ENCODE measurements at places on chromosomes 3 and 15.
A peak's percentile ranks its signal among the peaks of the same experiment; 100 is the strongest.

DNA sequence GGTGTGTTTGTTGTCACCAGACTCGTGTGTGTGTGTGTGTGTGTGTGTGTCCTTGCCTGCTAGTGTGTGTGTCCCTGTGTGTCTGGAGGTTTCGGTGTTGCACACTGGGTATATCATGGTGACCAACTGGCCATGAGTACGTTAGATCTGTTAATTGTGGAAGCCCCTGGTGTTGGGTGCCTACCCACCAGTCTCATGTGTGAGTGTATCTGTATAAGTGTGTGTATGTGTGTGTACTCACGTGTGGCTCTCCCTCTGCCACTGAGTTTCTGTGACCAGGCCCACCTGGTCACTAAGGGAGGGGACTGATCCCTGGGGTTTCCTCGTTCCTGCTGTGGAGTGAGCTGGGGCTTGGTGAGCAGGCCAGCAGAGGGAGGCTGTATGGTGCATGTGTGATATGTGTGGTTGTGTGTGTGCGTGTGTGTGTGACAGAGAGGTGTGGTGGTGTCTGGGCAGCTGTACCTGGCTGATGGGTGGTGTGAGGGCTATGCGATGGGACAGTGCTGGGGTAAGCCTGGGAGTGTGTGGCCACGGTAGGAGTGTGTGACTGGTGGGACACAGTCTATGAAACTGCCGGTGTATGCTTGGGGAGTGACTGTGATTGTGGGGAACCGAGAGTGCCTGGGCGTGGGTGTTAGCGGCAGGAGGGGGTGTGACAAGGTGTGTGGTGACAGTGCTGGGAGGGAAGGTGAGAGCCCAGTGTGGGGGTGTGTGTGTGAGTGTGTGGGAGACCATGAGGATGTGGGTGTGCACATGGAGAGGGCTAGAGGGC, 1.8 kb downstream of the PRKCD start:
- no peak for DNase-seq

DNA sequence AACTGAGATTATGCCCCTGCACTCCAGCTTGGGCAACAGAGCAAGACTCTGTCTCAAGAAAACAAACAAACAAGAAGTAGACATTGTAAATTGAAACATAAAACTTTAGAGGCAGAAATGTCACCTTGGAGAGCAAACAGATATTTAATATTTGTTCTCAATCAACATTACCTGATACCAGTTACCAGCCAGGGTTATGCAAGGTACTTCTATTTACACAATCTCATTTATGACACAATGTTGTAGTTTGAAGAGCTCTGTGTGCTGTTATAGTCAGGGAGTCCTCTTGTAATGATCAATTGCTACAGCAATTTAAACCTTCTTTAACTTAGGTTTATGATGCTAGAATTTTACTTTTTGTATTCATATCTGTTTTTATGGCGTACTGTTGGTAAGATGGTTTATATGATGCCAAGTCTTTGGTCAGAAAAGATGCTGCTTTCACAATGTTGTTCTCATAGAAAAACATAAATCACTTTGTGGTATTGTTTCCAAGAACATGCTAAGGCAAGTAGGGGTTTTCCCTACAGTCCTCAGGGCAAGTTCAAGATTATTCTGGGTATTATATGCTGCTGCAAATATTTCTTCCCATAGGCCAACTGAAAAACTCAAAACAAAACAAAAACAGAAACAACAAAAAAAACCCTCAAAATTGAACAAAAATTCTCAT, 173.5 kb downstream of the TNIK start:
- DNase-seq = no peak

GRCh38 chr15:96367311-96368200, 37.1 kb downstream of the NR2F2 start:
- no peak for DNase-seq

DNA sequence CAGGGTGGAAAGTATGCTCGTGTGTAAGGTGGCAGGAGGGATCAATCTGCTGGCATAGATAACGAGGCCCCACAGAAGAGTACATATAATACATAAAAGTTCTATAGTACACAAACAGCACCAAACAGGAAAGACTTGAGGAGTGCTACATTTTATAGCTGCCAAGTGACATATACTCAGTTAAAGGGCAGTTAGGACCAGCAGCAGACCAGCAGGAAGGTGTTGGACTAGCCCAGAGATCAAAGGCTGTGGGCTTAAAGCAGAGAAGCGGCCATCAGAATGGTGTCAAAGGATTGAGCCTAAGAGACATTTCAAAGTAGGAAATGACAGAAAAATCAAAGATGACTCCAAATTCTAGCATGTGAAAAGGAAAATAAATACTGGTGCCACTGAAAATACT, 34.5 kb downstream of the SFMBT1 start:
- DNase-seq = no peak

- DNase-seq = peak; percentile 25
These were observed 227.4 kb upstream of the AZI2 start for GRCh38 chr3:28575746-28576613.

- DNase-seq = no peak
These were observed 7.7 kb upstream of the SEMA3F start for GRCh38 chr3:50147447-50147846.

- DNase-seq = no peak
These were observed 7.8 kb downstream of the DLL4 start for GRCh38 chr15:40936709-40937666.

GRCh38 chr3:161349529-161350312, 21.6 kb downstream of the SPTSSB start:
- no peak for DNase-seq

DNA sequence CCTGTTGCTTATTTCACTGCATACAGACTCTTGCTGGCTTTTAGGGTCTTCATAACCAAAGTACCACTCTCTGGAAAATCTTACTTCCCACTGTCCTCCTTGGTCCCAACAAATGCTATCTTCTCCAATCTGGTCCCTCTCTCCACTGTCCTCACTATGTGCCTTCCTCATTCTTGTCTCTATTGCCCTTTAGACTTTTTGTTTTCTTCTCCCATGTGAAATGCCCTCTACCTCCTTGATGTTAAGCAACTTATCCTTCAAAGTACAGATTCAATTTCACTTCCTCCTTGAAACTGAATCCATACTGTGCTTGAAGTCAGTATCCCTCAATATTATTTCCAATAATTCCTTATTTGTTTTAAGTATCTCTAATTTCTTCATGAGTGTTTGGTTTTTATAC, 60.8 kb downstream of the CGGBP1 start:
- DNase-seq = no peak

DNA sequence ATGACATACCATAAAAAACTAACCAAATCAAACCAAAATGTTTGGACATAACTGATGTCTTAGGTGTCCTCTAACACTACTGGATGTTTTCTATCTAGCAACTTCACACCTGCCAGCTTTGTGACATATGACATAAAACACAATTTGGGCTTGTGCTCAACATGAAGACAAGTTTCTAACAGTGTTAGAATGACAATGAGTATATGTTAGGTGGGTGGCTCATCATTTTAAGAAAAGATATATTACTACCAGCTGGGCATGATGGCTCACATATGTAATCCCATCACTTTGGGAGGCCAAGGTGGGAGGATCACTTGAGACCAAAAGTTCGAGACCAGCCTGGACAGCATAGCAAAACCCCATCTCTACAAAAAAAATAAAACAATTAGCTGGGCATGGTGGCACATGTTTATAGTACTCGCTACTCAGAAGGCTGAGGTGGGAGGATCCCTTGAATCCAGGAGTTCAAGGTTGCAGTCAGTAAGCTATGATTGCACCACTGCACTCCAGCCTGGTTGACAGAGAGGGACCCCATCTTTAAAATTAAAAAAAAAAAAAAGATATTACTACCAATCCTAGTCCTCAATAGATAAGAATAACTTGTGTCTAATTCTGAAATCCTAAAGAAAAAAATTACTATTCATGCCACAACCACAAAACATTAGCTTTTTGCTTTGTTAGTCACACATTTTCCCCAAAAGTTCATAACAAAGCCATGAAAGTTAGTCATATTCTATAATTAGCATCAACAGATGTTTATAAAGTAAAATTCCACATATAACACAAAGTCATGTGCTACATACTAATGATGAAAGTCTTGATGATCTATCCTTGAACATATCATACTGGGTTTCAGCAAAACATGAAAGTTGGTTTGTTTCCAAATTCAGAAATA, 59.9 kb downstream of the LRRFIP2 start:
- DNase-seq = no peak

DNA sequence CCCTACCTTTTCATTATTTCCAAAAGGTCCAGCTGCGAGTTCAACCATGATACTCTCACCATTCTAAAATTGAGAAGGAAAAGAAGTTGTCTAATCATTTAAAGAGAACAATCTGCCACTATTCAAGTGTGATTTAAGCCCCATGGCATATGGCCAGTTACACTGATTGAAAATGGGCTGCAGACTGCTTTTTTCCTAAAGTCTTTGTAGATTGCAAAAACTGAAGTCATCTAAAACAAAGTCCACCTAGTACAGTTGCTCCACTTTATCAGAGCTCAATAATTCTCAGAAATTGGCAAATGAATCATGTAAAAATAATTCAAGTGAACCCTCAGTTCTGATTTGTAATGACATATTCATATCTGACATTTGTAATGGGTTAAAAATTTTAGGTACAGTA, 39.2 kb downstream of the SPPL2A start:
- no peak for DNase-seq

GRCh38 chr15:87626860-87627259, 629.7 kb downstream of the NTRK3 start:
- peak; percentile 4 for DNase-seq

DNA sequence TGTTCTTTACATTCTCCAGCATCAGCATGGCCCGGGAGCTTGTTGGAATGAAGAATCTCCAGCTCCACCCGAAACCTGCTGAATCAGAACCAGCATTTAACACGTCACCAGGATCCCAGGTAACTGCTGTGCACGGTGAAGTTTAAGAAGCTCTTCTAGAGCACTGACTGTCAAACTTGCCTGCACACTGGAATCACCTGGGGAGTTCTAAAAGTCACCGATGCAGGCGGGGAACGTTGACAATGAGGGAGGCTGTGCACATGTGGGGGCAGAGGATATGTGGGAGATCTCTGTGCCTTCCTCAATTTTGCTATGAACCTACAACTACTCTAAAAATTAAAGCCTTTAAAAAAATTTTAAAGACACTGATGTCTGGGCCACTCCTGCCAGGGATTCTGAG, 19.1 kb upstream of the PAQR5 start:
- no peak for DNase-seq

DNA sequence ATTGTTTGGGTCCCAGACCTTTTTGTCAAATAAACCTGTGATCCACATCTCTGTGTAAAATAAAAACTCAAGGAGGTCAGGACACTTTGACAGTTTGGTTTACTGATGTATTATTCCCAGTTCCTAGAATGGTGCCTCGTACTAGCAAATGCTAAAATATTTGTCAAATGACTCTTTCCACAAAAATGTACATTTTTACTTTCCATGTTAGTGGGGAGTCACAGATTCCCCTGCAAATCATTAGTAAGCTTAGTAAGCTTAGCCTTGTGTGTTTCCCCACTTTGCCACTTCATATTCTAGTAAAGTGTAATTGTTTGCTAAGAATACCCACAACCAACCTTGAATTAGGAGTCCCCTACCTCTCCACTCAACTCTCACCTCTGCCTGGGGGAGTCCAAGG, 2.4 kb upstream of the MAGI1 start:
- DNase-seq = no peak

DNA sequence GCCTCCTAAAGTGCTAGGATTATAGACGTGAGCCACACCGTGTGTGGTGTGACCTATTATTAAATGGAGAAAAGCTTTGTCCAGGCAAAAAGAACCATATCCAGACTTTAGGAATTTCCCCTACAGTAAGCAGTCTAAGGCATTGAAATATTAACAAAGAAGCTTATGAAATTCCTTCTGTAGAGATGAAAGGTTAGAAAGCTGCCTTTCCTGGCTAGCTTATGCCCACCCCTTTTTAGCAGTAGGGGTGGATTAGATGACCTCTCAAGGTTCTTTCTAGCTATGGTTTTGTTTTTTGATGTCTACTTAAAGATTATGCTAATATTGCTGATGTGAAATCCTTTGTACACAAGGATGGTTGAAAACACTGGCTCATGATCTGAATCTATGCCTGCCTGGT, 13.9 kb downstream of the OXSM start:
- no peak for DNase-seq

GRCh38 chr3:166455744-166456143, 618.5 kb upstream of the BCHE start:
- no peak for DNase-seq

DNA sequence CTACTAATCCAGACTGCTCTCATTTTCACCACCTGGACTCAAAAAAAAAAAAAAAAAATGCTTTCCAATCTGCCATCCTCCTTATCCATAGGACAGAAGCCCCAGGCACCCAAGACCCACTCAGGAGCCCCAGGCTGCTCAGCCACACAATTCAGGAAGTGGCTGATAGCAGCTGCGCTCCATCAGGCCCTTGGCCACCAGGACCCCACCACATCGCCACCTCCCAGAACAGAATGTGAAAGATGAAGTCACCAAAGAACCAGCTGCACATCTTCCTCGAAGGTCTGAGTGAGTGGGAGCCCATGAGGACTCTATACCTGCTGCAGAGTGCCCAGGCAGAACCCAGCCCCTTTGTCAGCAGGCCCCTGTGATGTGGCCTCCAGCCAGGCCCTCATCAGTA, 19.5 kb downstream of the POC1A start:
- no peak for DNase-seq

GRCh38 chr3:124246376-124246775, 254.5 kb upstream of the ROPN1 start:
- no peak for DNase-seq

DNA sequence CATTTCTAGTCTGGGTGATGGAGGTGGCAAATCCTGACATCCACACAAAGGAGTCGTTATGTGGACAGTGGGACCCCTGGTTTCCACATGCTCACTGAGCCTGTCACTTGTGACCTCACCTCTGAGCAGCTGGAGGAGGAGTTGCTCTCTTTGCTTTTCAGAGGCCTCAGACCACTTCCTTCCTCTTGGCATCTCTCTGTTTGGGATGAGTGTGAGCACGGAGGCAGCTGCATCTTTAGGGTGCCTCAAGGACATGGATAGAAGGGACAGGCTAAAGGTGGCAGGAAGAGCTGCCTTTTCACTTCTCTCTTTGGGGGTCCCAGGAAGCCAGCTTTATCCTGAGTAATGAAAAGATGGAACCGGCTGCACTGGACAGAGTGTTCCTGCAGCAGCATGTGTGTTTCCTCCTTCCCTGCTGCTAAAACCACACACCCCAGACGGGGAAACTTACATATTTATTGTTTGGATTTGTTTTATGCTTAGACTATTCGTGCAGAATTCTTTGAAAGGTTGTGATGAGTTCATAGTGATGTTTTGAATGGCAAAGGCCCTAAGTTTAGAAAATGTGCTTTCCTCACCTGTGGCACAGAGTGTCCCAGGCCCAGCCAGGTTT, 31.8 kb downstream of the GPR171 start:
- DNase-seq = no peak

DNA sequence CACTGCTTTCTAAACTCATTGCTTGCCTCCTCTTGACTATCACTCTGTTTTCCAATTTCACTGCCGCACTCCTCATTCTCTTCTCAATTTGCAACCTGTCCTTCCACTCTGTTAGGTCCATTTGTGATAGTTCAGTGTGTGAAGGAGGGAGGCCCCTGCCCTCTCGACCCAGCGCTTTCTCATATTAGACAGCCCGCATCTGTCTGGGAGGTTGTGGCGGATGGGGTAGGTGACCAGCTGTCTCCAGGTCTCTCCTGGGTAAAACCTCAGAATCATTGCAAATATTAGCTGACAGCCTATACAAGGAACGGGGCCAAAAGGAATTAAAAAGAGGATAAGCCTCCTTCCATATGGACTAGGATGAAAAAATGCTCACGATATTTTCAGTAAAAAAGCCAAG, 358.3 kb downstream of the SHQ1 start:
- DNase-seq = no peak

- DNase-seq = no peak
These were observed 796.1 kb downstream of the TBL1XR1 start for GRCh38 chr3:176401211-176401610.

Measured in DMS 273 treated with DMSO at 0.1 percent for 48 hours (cell line).